ENCODE measurements at places on chromosomes 5 and 9.

GRCh38 chr9:16387382-16387781 lies 483.1 kb downstream of the BNC2 start:
- DNase-seq = no peak

- DNase-seq = no peak
Measured at GRCh38 chr9:73131461-73131860, 20.2 kb upstream of the ANXA1 start.

DNA sequence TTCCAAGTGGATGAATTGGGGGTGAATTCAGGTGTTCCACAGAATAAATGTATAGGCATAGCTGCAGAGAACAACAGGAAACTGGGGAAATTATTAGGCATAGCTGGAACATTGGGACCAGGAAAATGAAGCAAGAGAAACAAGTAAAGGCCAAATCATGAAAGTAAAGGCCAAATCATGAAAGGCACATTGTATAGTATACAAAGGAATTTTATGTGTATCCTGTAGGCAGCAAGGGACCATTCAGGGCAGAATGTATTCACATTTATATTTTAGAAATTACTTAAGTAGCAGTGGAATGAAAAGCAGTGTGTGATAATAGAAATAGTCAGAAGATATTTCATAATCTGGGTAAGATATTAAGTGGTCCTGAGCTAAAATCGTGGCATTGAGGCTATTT lies 127.3 kb upstream of the GRHPR start:
- no peak for DNase-seq

- no peak for DNase-seq
Measured at GRCh38 chr9:88813638-88814209, 177.5 kb upstream of the S1PR3 start.

GRCh38 chr9:106775960-106776359 lies 87.0 kb upstream of the ZNF462 start:
- DNase-seq = no peak

GRCh38 chr5:81125959-81126358 lies 107.2 kb upstream of the CKMT2 start:
- no peak for DNase-seq

DNA sequence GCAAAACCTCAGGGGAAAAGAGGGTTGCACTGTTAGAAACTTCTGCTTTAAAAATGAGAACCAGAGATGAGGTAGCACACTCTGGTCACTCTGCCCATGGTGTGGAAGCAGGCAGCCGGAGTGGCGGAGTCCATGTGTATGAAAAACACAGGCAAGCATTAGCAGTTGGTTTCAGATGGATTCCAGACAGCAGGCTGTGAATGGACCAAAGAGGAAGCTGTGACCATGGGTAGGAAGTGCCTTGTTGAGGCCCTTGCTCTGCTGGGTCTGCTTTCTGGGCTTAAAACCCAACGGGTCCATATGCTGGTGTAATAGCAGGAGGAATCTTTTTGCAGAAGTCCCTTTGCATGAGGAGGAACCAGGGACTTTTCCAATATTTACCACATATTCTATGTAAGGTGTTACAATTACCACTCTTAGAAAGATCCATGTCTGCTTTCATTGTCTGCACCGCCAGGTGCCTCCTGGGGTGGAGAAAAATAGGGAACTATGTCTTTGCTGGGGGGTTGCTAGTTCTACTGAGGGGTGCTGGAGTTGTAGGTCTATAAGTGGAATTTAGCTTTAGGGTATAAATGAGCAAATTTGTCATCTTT lies 77.0 kb downstream of the ANKRD55 start:
- peak; percentile 25 for DNase-seq

DNA sequence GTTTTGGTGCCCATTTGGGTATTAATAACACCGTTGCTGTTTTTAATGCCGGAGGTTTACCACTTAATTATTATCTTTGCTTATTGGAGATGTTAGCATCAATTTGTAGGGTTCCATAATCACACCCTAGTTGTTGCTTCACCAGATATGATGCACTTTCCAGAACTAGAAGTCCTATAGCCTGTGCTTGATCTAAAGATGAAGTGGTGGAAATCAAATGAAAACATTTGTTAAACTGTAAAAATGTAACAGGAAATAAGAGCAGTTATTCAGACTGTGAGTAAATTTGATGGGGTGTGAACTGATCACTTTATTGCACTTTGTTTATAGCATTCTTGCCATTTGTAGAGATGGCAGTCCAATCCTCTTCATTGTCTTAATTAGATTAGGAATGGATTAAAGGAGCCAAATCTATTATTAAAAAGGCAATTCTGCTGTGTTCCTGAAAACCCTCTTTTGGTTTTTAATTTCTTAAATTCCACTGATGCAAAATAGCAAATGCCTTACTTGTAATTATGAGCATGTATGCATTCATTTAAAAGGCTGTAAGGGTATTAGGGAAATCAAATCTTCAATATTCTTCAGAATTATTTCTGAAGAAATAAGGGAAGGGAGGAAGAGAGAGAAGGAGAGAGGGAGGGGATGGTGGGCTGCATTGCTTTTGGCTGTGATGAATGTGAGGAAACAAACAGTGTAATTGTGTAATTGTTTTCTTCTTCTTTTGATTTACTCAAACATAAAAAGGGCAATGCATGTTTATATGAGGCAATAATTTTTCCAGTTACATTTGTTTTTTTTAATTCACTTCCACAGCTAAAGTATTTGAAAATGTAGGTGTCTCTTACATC lies 675.2 kb upstream of the WWC1 start:
- no peak for DNase-seq

DNA sequence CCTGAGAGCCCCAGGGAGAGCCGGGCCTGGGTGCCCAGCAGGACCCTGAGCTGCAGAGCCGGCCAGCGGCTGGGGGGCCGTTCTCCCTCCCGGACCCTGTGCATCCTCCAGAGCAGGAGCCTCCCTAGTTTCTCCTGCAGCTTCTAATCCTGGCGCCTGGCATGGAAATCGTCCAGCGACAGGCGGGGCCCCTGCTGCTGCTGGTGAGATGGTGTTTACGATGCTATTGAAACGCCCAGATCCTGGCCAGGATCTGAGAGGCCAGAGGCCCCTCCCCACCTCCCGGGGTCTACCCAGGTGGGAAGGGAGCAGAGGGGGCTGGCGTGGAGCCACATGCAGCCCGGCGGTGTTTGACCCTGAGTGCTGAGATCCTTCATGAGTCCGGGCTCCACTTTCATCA lies 38.2 kb upstream of the CEP72 start:
- DNase-seq = no peak

DNA sequence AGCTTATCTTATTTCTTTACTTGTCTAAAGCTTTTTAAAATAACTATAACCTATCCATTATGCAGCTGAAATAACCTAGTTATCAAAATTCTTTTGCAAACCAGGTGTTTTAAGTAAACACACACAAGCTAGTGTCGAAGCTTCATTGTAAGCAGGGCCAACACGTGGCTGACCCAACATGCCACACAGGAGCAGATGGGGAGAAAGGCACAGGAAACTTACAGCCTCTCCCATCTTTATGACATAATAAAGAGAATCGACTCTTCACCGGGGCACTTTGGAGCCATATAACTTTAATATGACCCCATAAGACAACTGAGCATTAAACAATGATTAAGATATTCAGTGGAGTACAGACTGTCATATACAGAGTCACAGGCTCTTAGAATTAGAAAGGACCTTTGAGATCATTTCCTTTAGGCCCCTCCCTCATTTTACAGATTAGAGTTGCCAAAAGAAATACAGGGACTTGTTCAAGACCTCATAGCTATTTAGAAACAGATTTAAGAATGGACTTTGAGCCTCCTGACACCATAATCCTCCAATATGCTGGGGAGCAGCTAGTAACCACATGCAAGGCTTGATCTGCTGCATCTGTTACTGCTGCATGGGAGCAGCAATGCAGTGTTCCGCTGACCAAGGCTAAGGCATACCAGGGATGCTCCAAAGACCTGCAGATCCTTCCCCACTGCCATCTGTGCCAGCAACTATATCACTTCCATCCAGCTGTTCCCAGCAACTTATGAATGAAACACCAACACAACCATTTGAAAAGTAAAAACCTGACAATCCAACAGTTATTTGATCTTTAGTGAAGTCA lies 75.4 kb downstream of the RASEF start:
- no peak for DNase-seq

DNA sequence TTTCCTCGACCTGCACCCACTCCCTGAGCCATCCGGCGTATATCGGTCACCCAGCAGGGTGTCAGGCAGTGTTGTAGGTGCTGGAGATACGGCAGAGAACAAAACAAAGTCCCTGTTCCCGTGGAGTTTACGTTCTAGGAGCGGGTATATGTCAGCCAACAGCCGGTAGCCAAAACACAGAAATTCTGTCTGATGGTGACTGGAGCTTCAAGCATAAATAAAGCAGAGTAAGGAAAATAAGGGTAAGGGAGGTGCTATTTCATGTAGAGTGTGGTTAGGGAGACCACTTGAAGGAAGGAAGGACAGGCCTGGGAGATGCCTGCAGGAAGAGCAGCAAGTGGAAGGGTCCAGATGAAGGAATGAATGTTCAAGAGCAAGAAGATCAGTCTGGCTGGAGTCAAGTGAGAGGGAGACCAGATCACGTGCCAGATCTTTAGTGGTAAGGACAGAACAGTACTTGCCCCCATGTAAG lies 783 bp upstream of the ZFR start:
- no peak for DNase-seq

- no peak for DNase-seq
Measured at GRCh38 chr5:74396913-74397622, 243.5 kb downstream of the ENC1 start.

- DNase-seq = no peak
Measured at GRCh38 chr5:96440185-96440538, 7.1 kb upstream of the PCSK1 start.

- DNase-seq = no peak
Measured at GRCh38 chr5:158705901-158706300, 393.8 kb downstream of the EBF1 start.

- DNase-seq = no peak
Measured at GRCh38 chr5:131281133-131281867, 17.4 kb downstream of the CDC42SE2 start.

GRCh38 chr5:150846654-150847333 lies 473 bp downstream of the IRGM start:
- peak; percentile 65 for DNase-seq

DNA sequence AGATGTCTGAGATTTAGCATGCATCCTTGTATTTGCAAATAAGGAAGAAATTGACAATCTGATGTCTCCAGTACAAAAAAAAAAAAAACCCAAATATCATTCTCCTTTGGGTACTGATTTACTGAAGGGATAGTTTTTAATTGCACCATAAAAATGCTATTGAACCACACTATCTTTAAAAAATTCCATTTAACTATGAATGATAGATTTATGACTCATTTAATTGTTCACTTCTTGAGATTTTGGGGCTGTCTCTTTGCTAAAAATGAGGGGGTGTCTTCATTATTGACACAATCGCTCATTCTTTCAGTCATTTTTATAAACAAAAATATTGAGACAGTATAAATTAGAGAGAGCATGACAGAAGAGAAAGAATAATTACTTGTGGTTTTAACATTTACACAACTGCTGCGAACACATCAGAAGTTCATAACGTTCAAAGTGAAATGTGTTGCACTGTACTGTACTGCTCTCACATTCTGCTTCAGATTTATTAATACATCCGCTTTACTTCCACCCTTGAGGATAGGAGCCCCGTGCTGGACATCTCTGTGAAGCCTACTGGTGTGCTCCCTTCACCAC lies 142.3 kb downstream of the MEF2C start:
- DNase-seq = no peak

- DNase-seq = no peak
Measured at GRCh38 chr5:153135411-153135810, 355.1 kb upstream of the GRIA1 start.

- DNase-seq = no peak
Measured at GRCh38 chr9:69603656-69604055, 68.5 kb downstream of the APBA1 start.

- DNase-seq = no peak
Measured at GRCh38 chr9:70117835-70118319, 74.2 kb downstream of the MAMDC2 start.

- DNase-seq = peak; percentile 9
Measured at GRCh38 chr5:6370580-6370979, 7.8 kb downstream of the MED10 start.

Data from testis (tissue), 5 donors.